Frontal cortex (tissue), 4 donors: ENCODE measurements at places on chromosomes 11 and 22. TPM values are rescaled to one million over a fixed set of nuclear protein-coding genes. Genes with fewer than 3 reads are reported as not detected.

Gene ZMAT5
- total RNA-seq, result 13.9 TPM

Gene TBC1D10A
- 10.6 TPM for total RNA-seq

Gene IGLL5
- total RNA-seq, result not detected

Gene SLC17A6
- 11.8 TPM for total RNA-seq

Gene OR2AT4
- total RNA-seq, result not detected

Gene COPB1
- total RNA-seq, result 170 TPM
